8988T (cell line): ENCODE measurements at places on chromosomes 13 and 19.
A peak's percentile ranks its signal among the peaks of the same experiment; 100 is the strongest.

GRCh38 chr13:106533943-106534638 lies 1.4 kb downstream of the EFNB2 start:
- peak; percentile 30 for DNase-seq

GRCh38 chr19:3788996-3789778 lies 3.0 kb upstream of the MATK start:
- DNase-seq, result no peak

GRCh38 chr19:35317464-35318043 lies 11.4 kb upstream of the CD22 start:
- no peak for DNase-seq

DNA sequence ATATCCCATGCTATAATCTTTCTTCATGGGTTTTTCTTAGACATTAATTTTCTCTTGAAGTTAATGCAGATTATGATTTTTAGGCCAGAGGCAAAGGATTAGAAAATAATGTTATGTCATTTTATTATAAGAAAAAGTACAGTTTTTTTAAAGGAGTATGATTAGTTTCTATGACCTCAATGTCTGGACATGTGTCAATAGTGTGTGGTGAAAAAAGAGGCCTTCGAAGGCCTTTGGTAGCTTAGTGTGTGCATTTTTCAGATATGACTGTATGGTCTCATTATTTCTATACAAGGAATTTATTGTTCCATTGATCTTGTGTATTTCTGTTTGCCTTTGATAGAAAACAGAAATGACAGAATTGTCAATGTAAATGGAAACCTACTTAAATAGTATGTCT lies 195.6 kb downstream of the GPC5 start:
- no peak for DNase-seq

GRCh38 chr19:14599548-14600147 lies 16.8 kb downstream of the CLEC17A start:
- DNase-seq, result no peak

- DNase-seq, result no peak
Observed at GRCh38 chr19:46017874-46018675, 4.8 kb downstream of the PGLYRP1 start.

DNA sequence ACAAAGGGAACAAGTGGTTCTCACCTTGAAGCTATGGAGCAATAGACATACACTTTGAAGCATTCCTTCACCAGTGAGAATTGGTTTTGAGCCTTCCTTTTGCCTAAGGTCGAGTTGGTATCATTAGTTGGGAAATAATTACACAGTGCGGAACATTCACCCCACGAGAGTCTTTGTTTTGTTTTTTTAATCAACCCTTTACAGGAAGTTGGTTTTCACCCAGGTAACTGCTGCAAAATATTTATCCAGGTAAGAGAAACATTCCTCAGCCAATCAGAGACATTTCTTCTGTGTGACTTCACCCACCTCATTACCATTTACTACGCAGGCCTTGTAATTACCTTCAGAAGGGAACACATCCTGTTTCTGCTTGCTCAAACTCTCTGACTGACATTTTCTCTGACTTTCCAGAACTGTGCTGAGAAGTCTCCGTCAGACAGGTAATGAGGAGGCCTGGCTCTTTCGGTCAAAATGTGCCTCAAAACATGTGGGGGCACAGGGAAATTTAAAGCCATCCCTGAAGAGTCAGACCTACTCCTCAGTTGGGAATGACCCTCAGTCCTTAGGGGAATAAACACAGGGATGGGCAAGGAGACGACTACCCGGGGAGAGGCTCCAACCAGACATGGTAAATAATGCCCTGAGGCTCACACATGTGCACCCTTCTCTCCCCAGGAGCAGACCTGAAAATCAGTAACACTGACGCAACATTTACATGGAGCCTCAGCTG lies 22.7 kb upstream of the SERP2 start:
- DNase-seq, result no peak

DNA sequence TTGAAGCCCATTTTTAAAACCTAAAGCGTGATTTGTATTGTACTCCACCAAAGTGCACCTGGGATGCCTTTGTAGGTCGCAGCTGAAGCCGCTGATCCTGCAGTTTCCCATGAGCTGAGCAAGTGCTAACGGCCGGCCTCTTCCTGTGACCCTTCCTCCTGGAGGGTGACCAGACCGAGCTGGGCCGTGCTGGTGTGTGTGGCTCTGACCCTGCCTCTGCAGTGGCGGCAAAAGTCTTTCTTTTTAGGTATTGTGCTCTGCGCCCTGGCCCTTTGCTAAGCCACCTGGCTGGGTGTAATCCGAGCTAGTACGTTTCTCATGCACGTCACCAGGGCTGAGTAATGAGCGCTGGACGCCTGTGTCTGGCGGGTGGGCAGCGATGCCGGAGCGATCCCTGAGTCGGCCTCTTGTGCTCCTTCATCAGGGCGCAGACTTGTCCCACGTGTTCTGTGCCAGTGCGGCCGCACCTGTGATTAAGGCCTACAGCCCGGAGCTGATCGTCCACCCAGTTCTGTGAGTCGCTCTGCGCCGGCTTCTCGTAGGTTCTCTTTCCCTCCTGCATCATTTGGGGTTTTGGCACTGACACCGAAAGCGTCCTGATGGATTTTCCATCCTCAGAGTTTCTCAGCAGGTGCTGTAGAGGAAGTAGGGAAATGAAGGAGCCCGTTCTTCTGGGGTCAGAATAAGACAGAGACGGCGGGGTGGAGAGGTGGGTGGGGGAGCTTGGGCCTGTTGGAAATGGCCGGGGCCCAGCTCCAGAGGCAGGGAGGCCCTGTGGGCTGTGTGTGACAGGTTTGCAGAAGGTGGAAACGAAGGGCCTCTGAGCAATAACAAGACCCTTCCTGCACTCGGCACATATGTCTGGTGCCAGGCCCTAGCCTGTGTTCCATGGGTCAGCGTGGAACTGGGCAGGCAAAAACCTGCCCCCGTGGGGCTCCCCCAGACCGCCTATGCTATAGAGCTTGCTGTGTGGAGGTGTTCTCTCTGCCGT lies 9.7 kb downstream of the NAXD start:
- DNase-seq, result no peak

- no peak for DNase-seq
Observed at GRCh38 chr19:40445780-40446262, 1.7 kb upstream of the SERTAD3 start.

DNA sequence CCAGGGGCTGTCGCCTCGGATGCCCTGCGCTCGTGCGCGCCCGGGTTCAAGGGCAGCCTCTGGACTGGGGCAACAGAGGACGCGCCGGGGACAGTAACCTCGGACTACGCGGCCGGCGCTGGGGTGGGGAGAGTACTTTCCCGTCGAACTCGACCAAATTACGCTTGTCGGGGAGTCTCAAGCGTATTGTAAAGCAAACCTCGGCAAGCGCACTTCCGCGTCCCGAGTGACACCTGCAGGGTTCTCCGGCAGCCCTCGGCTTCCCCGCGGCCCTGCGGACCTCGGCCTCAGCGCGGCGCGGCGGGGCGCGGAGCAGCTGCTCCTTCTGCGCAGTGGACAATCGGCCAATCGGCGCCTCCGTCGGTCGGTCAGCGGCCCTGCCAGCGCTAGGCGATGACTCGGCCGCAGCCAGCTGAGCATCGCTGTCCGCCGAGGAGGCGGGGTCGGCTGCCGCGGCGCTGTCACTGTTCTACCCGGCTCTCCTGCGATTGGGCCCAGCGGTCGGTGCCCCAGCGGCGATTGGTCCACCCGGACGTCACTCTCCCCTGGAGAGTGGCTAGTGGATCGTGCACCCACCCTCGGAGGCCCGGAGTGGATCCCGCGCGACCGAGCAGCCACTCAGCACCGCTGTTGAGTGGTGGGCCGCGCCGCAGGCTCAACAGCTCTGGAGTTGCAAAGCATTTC lies at the start of gene SLC46A3:
TSS of gene SLC46A3 (minus strand) at position 428 of the 684 bp plus-strand sequence. CDS start 972 bp downstream, outside the sequence.
- peak; percentile 77 for DNase-seq

DNA sequence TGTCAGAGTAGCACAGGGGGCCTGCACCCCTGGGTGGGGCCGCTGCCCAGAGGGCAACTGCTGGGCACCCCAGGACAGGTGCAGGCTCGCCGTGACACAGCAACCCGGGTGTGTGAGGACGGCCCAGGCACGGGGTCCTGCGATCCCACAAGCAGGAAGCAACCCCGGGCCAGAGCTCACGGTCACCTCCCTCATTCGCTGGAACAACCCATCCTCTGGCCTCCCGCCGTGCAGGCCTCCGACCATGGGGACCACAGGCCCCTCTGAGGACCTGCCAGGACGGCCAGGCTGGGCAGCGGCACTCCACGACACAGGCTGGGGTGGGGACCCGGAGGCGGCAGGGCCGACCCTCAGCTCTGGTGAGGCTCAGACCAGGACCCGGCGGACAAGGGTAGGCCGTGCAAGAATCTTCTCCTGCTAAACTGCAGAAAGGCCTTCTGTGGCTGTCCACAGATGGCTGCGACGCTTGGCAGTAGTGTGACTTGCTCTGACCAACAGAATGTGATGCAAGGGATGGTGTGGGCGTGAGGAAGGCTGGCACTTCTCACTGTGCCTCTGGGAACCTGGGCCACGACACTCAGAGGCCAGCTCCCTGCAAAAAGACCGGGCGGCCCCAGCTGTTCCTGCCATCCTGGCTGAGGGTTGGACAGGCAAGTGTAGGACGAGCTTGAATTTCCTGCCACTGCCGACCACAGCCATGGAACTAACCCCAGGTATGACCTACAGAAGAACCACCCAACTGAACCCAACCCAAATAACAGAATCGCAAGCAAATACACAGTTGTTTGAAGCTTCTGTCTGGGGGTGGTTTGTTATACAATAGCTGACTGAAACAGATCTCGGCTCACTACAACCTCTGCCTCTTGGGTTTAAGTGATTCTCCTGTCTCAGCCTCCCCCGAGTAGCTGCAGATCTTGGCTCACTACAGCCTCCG lies 26.5 kb downstream of the PIP5K1C start:
- no peak for DNase-seq

DNA sequence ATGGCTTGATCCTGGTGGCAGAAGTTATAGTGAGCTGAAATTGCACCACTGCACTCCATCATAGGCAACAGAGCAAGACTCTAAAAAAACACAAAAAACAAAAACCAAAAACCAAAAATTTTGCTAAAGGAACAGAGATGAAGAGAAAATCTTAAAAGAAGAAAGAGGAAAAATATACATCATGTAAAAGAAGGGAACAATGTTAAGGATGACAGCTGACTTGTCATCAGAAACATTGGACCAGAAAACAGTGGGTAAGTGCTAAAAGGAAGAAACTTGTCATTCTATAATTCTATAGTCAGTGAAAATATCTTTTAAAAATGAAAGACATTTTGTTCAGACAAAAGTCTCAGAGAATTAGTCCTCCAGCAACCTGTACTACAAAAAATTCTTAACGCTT lies 93.8 kb downstream of the WASF3 start:
- no peak for DNase-seq

DNA sequence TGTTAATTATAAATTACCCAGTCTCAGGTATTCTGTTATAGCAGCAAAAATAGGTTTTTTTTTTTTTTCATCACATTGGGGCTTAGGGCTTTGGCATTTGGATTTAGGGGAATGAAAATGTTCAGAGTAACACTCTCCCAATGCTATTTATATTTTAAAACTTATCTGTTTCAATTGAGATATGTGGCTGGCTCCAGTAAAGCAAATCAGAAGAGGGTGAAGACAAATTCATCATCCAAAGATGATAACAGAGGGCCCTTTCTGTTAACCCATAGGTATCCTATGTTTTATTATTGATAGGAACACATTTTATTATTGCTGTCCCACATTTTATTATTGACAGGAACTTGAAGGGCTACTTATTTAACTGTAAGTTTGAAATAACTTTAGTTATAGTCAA lies 20.5 kb upstream of the TNFRSF19 start:
- DNase-seq, result no peak

DNA sequence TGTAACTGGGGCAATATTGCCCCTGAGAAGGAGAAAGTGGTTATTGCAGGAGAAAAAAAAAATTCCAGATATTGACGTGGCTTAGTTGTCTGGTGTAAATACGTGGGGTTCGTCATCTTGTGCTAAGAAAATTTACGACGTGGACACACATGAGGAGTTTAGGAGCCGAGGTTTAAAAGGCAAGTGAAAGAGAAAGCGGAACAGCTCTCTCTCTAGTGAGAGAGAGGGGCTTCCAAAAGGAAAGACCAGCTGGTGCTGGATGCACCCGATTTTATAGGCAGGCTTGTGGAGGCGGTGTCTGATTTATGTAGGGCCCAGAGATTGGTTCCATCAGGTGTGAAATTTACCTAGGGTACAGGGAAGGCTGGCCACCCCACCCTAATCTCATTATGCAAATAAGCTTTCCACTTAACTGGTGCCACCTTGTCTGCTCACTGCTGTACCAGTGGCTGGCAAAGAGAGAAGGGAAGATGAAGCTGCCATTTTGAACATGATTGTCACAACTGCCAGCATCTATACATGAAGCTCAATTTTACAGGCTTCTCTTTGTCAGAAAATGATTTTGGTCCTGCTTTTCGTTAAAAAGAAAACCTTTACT lies 845.1 kb downstream of the DACH1 start:
- no peak for DNase-seq

- DNase-seq, result peak; percentile 90
Observed at GRCh38 chr19:42284066-42284501, 15.0 kb downstream of the CIC start.

- DNase-seq, result peak; percentile 84
Observed at GRCh38 chr19:36331353-36332228, 47.4 kb downstream of the ZFP14 start.

- no peak for DNase-seq
Observed at GRCh38 chr19:5563008-5563431, 4.7 kb downstream of the TINCR start.

GRCh38 chr13:24630851-24631620 lies 49.2 kb upstream of the ATP12A start:
- DNase-seq, result no peak

- DNase-seq, result no peak
Observed at GRCh38 chr13:21014502-21015170, 46.8 kb downstream of the LATS2 start.

DNA sequence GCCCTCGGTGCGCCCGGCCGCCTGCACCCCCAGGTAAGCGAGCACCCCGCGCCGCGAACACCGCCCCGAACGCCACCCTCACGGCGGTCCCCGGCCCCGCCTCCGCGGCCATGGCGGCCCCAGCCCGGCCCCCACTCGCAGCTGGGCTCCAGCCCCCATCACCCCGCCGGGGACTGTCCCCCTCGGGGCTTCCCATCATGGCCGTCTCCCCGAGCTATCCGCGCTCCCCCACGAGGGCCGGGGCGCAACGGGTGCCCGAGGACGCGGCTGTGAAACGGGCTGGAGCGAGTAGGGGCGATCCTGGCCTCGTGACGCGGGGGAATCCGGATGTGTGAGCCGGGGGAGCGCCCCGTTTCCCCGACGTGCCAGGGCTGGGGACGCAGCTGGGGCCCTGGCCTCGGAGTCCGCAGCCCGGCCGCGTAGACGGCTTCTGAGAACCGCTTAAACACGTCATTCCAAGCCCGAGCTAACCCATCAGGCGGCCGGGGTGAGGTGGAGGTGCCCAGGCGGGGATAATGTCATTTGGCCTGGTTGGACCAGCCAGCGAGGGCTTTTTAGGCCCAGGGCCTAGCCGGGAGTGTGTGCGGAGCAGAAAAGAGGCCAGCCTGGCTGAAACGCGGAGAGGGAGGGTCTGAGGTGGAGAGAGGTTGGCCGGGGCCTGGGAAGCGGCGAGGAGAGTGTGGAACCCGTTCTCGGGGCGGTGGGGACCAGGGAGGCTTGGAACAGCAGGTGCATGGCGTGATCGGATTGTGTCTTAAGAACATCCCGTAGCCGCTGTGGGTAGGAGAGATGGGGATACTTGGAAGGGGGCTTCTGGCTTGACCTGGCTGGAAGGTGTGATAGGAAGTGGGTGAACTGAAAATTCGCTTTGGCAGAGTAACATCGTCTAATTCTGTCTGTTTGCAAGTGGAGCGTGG lies 550 bp downstream of the CERS4 start:
- DNase-seq, result no peak

- DNase-seq, result no peak
Observed at GRCh38 chr13:104301171-104301975, 1235.2 kb upstream of the SLC10A2 start.

GRCh38 chr13:105972306-105972721 lies 563.1 kb downstream of the EFNB2 start:
- no peak for DNase-seq
